ENCODE measurements at places on chromosomes 7 and 10.
A peak's percentile ranks its signal among the peaks of the same experiment; 100 is the strongest.

GRCh38 chr10:121007264-121007663 lies 156.1 kb downstream of the WDR11 start:
- DNase-seq, result peak; percentile 2

DNA sequence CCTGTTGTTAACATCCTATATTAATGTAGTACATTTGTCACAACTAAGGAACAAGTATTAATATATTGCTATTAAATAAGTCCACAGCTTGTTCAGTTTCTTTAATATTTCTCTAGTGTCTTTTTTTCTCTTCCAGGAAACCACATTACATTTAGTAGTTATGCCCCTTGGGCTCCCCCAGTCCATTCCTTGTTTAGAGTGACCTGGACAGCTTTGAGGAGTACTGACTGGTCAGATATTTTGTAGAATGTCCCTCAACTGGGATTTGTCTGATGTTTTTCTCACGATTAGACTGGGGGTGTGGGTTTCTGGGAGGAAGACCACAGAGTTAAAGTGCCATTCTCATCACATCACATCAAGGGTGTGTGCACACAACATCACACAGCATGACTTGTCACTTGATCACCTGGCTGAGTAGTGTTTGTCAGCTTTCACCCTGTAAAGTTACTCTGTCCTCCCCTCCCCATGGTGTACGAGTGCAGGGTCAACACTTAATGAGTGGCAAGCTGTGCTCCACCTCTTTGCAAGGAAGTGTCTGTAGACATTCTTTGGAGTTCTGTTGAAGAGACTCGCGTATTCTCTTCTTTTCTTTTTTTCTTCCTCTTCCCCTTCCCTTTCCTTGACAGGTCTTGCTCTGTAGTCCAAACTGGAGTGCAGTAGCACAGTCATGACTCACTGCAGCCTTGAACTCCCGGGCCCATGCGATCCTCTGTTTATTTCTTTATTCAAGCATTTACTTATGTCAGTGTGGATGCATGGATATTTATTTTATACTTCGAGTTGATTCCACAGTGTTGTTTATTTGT lies 10.2 kb downstream of the LMTK2 start:
- DNase-seq, result peak; percentile 12

- DNase-seq, result no peak
Observed at GRCh38 chr7:34070511-34071323, 165.4 kb downstream of the BMPER start.

DNA sequence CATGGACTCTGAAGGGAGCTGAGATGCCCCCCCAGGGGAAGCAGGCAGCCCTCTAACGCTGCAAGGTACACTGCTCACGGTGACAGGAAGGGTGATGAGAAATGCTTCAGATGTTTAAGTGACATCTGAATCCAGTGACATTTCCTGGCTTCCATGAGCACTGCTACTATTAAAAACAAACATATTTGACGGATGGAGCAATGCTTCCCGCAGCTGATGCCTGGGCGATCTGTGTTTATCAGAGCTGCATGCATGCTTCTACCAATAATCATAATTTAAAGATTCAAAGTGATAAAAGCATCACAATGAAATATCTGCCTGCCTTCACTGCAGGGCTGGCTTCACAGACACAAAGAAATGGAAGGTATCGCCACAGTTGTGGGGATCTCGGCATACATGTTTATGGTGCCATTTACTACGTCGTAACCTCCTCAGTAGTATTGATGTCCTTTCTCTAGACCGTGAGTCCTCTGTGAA lies 66.1 kb upstream of the AOAH start:
- DNase-seq, result no peak

- peak; percentile 92 for DNase-seq
Observed at GRCh38 chr7:94395141-94396036, 694 bp downstream of the COL1A2 start.

GRCh38 chr10:86334488-86335085 lies 32.0 kb downstream of the GRID1 start:
- DNase-seq, result peak; percentile 83

DNA sequence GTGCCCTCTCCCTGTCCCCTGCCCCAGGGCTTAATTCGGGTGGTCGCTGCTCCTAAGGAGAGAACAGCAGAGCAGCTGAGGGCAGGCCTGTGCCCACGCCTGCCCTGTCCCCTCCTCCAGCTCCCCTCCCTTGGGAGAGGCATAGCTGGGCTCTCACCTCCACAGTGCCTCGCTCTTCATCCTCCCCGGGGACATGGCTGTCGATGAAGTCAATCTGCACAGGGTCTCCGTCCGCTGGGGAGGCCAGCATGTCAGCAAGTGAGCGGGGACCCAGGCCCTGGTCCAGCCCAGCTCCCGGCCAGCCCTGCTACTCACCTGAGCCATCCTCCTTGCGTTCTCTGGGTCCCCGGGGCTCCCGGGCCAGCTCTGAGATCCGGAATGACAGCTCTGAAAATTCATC lies 3.8 kb upstream of the SAP25 start:
- DNase-seq, result no peak

DNA sequence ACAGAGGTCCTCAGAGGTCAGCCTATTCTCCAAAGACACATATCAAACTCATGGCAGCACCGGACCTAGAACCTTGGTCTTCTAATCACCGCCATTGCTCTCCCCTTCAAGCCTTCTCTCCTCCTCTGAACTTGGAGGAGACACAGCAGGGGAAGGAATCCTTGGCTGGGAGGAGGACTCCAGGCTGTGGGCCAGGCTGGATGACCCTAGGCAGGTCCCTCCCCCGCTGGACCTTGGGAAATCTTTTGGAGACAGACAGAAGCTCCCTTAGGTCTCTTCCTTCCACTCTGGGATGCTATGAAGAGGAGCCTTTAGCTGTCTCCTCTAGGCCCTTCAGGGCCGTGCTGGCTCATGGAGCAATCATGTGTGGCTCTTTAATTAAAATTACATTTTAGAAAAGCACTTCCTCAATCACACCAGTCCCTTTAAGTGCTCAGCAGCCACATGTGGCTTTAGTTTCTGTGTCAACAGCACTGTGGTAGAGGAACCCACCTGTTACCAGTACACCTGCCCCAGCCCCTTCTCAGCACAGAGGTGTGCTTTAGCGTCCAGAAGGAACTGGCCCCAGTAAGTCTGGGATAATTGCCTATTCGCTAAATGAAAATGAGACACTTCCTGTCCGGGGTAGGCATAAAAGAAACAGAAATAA lies 238.2 kb downstream of the CELF2 start:
- DNase-seq, result peak; percentile 41

DNA sequence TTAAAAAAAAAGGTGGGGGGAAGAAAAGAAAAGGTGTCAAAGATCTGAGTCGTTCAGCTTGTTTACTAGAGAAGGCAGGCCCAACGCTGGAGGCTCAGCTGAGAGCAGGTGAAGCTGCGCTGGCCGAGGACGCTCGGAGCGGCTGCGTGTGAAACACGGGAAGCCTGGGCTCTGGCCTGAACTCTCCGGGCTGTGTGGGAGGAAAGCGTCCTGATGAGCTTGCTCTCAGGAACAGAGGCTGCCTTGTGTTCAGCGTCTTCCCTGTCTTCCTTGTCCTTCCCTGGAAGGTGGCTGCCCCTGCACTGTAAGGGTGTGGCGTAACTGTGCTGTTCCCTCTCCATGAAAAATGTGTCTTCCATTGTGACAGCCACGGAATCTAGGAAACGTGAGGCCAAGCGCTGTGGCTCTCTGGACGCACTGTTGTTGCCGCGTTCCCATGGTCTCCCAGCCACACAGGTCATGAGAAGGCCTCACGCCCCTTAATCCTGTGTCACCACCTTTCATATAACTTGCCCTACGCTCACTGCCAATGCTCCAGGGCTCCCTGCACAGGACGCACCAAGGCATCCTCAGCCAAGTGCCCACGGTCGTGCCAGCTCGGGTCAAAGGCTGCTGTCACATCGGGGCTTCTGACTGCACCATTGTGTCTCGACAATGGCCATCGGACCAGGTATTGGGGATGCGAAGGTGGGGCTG lies 15.8 kb downstream of the IL15RA start:
- no peak for DNase-seq

GRCh38 chr7:70855373-70855772 lies 276.6 kb upstream of the GALNT17 start:
- no peak for DNase-seq

- no peak for DNase-seq
Observed at GRCh38 chr10:132316133-132316532, 8.4 kb upstream of the STK32C start.

DNA sequence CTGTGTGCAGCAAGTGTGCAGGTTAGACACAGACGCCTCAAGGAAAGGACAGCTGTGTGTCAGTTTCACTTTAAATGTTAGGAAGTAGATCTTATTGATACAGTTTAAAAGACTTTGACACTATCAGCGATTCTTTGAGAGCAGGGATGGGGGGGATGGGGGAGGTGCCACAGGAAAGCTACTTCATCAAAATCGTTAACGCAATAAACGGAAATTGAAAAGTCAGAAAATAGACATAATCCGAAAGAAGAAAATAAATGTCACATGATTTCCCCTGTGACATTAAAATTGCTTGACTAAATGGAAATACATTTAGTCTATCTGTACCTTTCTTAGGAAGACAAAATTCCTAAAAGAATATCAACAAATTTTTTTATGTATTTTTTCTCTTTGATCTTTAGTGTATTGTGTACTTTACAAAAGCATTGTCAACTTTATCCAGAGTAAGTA lies 476 bp upstream of the ZNF33B start:
- DNase-seq, result no peak

DNA sequence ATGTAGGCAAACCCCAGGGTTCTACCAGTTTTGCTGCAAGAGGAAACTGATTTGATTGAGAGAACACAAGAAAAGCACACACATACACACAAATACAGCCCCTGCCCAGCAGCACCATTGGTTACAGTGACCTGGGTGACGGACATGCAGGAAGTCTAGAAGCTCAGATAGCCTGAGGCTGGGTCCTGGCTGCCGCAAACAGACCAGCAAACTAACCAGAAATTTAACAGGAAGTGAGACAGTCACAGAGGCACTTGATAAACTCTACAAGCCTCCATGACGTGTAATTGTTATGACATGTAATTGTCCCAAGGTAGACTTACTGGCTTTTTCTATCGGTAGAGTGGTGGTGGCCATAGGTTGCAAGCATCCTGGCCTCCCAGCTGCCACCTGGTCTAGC lies 58.9 kb downstream of the PRKAR2B start:
- DNase-seq, result peak; percentile 83

DNA sequence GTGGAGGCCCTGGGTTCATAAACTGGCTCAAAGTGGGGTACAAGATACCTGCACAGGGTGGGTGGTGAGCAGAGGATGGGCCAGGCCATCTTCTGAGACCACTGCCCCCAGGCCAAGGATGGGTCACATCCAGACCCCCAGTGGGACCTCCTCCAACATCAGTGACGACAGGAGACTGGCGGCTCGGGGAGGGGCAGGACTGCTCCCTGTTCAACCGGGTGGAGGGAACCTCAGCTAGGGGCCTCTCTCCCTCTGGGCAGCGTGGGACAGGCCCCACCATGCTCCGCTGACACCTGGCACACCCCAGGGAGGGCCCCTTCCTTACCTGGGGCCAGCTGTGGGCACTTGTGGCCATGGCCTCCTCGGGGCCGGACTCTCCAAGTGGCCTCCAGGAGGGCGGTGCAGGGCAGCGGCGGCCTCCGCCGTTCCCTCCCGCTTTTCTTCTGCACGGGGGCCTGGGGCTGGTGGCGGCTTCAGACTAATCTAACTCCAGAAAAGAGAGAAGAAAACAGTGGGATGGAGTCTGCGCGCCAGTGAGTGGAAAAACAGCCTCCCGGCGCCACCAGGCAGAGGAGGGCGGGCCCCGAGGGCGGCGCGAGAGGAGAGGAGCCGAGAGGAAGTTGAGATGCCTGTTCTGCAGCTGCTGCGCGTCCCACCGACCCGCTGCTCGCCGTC lies at the start of gene CALHM2:
Gene CALHM2 (minus strand): TSS at position 540 of the 675 bp plus-strand sequence. CDS start 2,429 bp downstream, outside the sequence.
- peak; percentile 77 for DNase-seq

DNA sequence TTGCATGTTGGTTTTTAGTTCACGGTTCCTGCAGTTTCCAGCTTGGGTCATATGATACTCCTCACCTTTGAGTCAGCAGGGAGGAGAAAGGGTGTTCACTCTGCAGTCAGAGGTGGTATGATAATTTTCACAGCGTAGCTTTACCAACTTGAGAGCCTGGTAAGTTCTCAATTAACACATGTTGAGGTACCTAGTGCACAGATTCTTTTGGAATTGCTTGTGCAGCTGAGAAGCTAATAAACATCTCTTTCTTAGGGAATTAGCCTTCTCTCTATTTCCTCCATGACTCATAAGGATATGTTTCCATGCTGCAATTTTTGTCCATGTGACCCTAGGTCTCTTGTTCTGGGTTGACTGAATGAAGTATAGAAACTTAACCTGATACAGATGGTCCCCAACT lies 166.6 kb downstream of the KIF20B start:
- no peak for DNase-seq

DNA sequence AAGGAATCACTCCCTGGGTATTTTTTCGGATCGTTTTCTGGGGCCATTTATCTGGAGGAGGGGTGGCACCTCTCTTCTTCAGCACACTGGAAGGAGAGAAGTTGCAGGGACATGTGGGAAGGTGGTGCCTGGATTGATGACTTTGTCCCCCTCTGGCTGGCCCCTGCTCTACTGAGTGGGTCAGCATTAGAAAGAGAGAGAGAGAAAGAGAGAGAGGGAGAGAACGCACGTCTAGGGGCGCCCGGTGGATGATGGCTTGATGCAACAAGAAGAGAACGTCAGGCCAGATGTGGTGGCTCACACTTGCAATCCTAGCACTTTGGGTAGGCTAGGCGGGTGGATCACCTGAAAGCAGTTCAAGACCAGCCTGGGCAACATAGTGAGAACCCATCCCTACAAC lies 5.5 kb upstream of the MUC12 start:
- DNase-seq, result no peak

DNA sequence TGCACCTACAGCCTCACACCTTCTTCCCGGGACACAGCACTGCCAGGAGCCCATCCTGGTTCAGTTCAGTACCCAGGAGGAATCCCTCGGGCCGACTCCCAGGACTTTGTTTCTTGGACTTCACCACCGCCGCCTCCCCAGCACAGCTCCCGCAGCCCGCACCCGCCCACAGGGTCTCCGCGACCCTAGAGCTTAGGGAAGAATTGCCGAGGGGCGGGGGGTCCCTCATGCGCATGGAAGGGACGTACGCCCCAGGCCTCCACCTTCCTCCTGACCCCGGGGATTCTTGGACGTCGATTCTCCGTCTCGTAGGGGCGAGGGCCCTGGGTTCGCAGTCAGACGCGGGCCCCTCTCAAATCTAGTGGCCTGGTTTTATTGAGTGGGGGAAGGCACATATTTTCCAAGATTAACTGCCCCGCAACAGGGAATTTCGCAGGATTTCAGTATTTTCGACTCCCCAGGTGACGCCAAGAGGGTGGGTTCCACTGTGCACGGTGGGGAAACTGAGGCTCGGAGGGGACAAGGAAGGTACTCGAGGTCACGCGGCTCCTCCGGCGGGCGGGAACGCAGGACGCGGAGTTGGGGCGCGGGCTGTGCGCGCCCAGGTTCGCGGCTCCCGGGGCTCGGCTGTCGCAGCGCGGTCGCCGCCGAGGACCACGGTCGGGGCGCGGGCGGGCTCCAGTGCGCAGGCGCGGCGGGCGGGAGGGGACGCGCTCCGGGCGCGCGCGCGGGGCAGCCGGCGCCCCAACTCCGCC lies at the start of gene ADCY1:
Gene ADCY1 (plus strand): TSS at position 708 of the 755 bp plus-strand sequence. CDS start 176 bp downstream, outside the sequence.
- DNase-seq, result peak; percentile 71

- no peak for DNase-seq
Observed at GRCh38 chr7:152176797-152177196, 151.3 kb downstream of the GALNT11 start.
